T follicular helper cell (primary cell): ENCODE measurements at places on chromosomes 6 and 20.

DNA sequence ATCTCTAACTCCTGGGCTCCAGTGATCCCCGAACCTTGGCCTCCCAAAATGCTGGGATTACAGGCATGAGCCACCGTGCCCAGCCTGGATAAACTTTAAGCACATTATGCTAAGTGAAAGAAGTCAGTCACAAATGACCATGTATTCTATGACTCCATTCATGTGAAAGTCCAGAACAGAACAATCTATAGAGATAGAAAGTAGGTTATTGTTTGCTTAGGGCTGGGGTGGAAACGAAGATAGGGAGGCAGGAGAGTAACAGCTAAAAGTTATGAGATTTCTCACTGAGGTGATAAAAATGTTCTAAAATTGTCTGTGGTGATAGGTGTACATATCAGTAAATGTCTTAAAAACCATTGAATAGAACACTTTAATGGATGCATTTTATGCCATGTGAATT is 40.9 kb upstream of the CITED2 start:
- no peak for DNase-seq

DNA sequence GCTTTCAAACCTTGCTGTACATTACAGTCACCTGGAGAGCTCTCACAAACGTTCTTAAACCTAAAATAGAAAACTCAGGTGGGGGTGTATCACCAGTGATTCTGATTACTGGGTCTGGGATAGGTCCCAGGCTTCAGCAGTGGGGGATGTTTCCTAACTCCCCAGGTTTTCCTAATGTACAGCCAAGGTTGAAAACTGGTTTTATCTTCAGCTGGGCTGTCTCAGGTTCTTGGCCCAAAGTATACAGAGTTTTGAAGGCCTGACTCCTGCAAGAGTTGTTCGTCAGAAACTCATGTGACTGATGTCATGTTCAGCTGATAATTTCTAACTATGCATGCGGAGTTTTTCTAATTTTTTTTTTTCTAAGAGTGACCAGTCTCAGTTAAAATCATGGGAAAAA is 9.8 kb downstream of the SYCP2L start:
- no peak for DNase-seq

DNA sequence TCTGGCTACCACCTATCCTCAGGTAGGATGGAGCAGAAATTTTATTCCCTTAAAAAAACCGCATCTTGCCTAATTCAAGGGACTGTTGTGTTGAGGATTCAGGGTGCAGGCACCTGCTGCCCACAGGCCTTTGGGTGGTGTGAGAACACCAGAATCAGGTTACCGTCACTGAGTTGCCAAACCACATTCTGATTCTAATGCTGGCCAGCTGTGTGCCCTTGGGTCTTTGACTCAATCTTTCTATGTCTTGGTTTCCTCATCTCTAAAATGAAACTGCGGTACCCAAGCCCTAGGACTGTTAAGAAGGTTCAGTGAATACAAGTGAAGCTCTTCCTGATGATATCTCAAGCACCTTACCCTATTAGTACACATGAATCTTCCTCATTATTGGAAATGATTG is 827.3 kb downstream of the DHX35 start:
- DNase-seq: no peak

- DNase-seq: no peak
These were observed 39.6 kb upstream of the CD93 start for GRCh38 chr20:23125625-23126191.

DNA sequence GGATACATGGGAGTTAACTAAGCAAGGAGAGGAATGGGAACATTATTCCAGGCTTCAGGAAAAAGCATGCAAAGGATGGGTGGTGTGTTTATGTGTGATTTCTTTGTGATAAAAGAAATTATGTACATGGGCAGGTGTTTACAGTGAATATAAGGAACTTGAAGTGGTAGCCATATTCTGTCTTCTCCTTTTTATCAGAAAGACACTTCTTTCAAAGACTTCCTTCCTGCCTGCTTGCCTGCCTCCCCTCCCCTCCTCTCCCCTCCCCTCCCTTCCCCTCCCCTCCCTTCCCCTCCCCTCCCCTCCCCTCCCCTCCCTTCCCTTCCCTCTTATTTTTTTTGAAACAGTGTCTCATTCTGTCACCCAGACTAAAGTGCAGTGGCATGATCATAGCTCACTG is 14.4 kb downstream of the CYB5R4 start:
- no peak for DNase-seq

DNA sequence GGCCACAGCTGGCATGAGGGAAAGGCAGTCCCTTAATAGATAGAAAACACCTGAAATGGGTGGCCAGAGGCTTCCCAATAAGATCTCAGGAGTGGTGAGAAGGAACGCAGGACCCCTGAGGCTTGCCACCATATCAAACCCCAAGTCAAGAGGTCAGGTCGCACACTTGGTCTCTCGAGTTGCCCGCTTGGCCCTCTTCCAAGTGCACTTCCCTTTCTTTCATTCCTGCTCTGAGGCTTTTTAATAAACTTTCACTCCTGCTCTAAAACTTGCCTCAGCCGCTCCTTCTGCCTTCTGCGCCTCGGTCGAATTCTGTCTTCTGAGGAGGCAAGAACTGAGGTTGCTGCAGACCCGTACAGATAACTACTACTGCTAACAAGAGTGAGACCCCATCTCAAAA is 64.2 kb downstream of the SLC2A10 start:
- DNase-seq: no peak

DNA sequence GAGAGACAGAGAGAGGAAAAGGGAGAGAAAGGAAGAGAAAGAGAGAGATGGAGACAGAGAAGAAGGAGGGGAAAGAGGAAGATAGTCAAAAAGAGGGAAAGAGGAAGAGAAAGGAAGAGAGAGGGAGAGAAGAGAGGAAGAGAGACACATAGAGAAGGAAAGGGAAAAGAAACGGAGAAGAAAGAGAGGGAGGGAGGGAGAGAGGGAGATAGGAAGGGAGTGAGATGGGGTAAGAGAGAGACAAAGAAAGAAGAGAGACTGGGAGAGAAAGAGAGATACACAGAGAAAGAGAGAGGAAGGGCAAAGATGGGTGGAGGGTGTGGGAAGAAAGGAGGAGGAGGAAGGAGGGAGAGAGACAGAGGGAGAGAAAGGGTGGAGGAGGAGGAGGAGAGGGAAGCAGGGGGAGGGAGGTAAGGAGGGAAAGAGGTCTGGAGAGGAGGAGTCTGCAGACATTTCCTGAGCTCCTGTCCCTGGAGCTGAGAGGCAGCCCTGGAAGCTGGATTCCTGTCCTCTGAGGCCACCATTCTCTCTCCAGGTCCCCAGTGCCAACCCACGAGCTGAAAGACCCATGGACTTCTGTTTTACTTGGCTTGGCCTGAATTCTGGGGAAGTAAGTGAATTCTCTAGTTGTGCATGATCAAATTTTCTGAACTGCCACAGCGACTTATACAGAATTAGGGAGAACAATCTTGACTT is 9.9 kb downstream of the FOXF2 start:
- no peak for DNase-seq

- DNase-seq: no peak
These were observed 11.3 kb downstream of the SLC2A12 start for GRCh38 chr6:134041093-134041492.

DNA sequence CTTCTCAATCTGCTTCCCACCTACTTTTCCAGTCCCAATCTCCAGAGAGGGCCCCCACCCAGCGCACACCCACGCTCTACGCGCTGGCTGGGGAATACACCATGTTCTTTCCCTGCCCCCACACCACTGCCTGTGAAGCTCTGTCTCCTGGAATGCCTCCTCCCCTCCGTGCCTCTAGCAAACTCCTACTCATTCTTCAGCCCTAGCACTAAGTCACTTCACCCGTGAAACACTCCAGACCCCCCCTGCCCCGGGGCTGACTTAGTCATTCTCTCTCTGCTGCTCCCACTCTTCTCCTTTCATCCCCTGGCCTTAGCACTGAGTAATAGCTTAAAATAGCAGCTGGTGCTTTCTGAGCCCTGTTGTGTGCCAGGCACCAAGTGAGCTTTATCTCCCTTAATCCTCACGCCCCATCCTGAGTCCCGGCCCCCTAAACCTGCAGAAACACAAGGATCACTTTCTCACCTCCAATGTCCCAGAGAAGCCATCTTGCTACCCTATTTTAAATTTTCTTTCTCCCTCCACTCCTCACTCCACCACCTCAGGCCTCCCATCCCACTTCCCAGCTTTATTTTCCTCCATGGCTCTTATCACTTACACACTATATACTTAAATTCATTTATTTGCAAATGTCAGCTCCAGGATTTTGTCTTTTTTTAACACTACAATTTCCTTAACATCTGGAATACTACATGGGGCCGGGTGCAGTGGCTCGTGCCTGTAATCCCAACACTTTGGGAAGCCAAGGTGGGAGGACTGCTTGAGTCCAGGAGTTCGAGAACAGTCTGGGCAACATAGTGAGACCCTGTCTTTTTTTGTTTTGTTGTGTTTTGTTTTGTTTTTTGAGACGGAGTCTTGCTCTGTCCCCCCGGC is 6.3 kb upstream of the PARD6B start:
- DNase-seq: no peak

DNA sequence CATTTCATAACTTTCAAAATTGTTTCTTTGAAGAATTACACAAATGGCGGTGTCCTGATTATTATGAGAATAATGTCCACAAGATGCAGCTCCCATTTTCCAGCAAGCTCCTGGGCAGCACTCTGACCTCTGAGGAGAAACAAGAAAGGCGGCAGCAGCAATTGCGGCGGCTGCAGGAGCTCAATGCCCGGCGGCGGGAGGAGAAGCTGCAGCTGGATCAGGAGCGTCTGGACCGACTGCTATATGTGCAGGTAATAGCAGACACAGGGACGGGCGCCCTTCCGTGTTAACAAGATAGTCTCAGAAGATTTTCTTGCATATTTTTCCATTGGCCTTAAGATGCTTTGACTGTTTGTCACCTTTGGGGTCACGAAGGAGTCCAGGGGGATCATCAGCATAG is 6.7 kb downstream of the ACTR5 start:
- DNase-seq: no peak

DNA sequence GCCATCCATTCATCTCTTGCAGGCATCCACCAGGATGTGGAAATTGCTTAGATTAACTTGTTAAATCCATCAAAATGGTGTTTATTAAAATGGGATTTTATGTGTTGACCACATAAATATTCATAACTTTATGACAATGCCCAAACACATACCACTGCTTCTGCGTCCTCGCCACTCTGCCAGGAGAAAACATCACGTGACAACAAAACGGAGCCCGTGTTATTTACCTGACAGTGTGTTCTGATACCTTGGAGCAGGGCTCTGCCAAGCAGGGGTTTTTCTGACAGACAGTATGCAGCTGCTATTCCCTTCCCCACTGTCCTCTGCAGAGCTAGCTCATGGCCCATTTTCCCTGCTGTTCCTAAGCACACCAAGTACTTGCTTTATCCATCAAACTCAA is 279.5 kb upstream of the CHD6 start:
- DNase-seq: no peak

DNA sequence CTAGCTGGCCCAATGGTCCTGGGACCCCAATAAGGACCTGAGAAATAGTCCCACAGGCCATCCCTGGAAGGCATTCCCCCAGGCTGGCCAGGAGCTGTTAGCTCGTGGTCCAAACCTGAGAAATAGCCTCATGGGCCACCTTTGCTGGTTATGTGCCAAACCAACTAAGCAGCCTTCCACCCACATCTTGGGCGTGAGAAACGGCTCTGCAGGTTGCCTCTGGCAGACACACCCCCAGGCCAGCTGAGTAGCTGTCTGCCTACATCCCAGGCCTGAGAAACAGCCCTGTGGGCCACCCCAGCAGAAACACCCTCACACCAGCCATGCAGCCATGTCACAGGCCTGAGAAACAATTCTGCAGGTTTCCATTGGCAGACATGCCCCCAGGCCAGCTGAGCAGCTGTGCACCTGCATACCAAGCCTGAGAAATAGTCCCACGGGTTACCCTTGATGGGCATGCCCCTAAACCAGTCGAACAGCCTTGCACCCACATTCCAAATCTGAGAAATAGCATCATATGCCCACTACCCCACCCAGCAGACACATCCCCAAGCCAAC is 567.8 kb upstream of the ID4 start:
- DNase-seq: no peak

- no peak for DNase-seq
These were observed 48.1 kb downstream of the KCNS1 start for GRCh38 chr20:45052698-45053429.

DNA sequence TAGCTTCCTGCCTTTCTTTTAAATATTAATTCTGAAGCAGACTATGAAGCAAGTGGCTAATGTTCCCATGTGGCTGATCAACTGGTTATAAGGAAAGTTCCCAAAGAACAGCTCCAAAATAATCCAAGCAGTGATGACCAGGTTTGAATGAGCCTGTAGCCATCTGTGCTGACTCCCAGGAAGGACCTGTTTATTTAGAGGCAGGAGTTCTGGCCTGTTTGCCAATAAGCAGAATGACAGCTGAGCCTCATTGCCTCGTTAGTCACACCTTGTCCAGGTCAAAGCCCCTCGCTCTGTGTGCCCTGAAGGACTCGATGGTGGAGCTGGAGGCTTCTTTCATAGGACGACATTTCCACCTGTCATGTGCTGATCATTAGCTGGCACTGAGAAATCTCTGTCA is 97.4 kb downstream of the TMEM170B start:
- DNase-seq: no peak

- DNase-seq: no peak
These were observed 2.0 kb downstream of the NNAT start for GRCh38 chr20:37523012-37523391.

- no peak for DNase-seq
These were observed 63.9 kb downstream of the REV3L start for GRCh38 chr6:111418971-111419693.

GRCh38 chr6:72955666-72956065 is 269.6 kb downstream of the KHDC1L start:
- no peak for DNase-seq

GRCh38 chr6:25312703-25313102 is 33.5 kb downstream of the CARMIL1 start:
- DNase-seq: no peak

DNA sequence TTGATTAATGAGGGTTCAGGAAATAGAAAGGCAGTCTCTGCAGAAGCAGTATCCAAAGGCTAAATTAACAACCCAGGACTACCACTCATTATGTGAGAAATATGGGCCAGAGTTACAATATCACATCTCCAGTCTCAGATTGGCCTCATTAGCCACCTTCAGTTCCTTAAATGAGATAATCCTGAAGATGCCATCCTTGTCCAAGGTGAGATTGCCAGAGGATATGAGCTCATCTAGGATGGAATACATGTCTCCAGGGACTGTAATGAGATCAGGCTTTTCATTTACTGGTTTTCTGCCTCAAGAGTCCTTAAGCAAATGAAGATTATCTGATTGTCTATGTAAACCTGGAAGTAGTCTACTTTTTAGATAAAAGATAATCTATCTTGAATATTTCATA is 196.3 kb downstream of the FUT9 start:
- no peak for DNase-seq

GRCh38 chr20:19465536-19465935 is 253.1 kb downstream of the SLC24A3 start:
- DNase-seq: no peak

DNA sequence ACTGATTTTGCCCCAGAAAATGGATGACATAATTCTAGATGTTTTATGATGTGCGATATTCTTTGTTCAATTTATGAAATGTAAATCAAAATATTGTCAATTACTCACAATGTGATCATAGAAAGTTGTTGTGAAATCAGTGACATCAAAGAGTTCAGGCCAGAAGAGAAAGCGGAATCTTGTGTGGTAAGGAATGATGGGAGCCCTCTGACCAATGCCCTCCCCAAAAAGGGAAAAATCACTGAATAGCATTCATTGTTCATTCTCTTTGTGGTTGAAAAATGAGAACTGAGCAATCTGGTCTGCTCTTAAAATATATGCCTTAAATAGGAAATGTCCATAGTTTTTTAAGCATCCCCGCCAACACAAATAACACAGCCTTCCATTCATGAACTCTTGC is 247.1 kb upstream of the GRIK2 start:
- no peak for DNase-seq
